ENCODE measurements at places on chromosomes 16 and 17. TPM values are rescaled to one million over a fixed set of nuclear protein-coding genes. Genes with fewer than 3 reads are reported as not detected.

The CNTNAP4 gene
- not detected for total RNA-seq

The CSH2 gene
- total RNA-seq: not detected

The FBXL16 gene
- 0.56 TPM for total RNA-seq

The PHF23 gene
- 45.5 TPM for total RNA-seq

The DPEP1 gene
- total RNA-seq: not detected

The RNF227 gene
- 1.4 TPM for total RNA-seq
